ENCODE measurements at places on chromosomes 2 and 18. TPM values are rescaled to one million over a fixed set of nuclear protein-coding genes. Genes with fewer than 3 reads are reported as not detected.

DNA sequence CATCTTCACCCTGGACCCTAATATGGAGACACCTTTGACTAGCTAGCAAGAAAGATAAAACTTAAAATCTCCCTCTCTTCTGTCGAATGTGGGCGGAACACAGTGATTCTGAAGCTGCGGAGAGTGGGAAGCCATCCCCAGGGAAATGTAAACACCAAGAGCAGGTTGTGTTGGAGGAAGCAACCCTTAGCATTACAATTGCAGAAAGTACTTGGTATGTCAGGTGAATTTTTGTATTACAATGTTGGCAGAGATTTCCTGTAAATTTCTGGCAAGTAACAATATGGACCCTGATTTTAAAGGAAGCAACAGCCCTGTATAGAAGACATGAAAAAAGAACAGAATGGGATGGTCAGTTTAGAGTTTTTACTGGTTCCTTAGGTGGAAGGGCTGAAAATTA is 35.8 kb downstream of the TSN start:
- no peaks in the 10 kb centered on the region for H3K36me3 ChIP-seq
- no peaks in the 10 kb centered on the region for H3K4me1 ChIP-seq
- no peak overlapping the region for H3K4me3 ChIP-seq

DNA sequence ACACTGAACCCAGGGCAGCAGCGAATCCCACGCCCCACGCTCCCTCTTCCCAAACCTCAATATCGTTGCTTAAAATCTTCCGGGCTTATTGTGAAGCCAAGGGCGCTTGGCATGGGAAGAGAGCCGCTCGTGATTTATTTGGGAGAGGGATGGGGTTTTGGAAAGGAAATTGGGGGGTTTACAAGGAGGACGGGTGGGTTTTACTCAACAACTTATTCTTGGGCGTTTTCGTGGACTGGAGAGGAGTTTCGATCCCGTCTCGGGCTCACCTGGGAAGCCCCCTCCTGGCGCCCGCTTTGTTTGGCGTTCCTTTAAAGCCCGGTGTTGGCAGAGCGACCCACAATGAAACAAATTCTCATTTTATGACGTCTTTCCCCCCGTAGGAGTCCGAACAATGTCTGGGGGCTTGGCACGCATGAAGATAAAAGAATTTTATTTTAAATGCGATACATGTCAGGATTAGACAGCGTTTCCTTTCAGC is 135.3 kb downstream of the INSIG2 start:
- H3K4me3 ChIP-seq, result peak overlapping the region; percentile 54
- DNase-seq, result no peak
- H3K36me3 ChIP-seq, result no peaks in the 10 kb centered on the region
- H3K27ac ChIP-seq, result no peak overlapping the region

GRCh38 chr2:30334762-30335363 is 103.5 kb downstream of the LBH start:
- H3K4me1 ChIP-seq, result peaks cover 48% of the 10 kb centered on the region
- H3K27ac ChIP-seq, result peak overlapping the region; percentile 80
- no peak overlapping the region for H3K4me3 ChIP-seq
- H3K36me3 ChIP-seq, result no peaks in the 10 kb centered on the region
- no peak for DNase-seq
- no peaks in the 10 kb centered on the region for H3K27me3 ChIP-seq

DNA sequence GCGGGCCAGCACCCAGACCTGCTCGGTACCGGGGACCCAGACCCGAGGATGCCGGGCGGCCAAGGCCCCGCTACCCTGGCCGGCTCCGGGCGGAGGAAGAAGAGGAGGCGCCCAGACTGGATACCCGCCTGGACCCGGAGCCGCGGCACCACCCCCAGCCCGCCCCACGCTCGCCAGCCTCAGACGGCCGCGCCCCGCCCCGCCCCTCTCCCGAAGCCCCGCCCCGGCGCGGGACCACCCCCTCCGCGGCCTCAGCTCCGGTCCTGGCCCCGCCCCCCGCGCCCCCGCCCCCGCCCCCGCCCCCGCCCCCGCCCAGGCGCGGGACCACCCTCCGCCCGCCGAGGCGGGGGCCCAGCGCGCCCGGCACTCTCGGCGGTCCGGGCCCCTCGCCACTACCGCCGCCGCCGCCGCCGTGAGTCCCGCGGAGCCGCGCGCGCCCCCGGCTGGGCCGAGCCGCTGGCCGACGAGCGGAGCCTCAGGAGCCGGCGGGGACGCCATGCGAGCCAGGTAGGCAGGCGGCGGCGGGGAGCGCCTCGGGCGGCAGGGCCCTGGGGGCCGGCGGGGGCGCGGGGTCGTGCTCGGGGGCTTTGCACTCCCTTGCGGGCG is at the start of gene SH3BP4:
SH3BP4 (plus strand) TSS at position 354 of the 606 bp plus-strand sequence. CDS start 82,986 bp downstream, outside the sequence.
- peak; percentile 58 for DNase-seq
- H3K27me3 ChIP-seq, result peaks cover 50% of the 10 kb centered on the region

GRCh38 chr18:65659312-65659711 is 91.5 kb upstream of the CDH7 start:
- H3K27me3 ChIP-seq, result no peaks in the 10 kb centered on the region
- no peaks in the 10 kb centered on the region for H3K4me1 ChIP-seq
- no peak for DNase-seq
- H3K27ac ChIP-seq, result no peak overlapping the region

The CDK5R2 gene
- total RNA-seq, result not detected

The CAPN13 gene
- 0.05 TPM for total RNA-seq

The SAG gene
- total RNA-seq, result 0.61 TPM

The CFAP210 gene
- not detected for total RNA-seq

Data from thymus (tissue), 14 donors.